ENCODE measurements at places on chromosomes 7 and 10.

- DNase-seq: no peak
These were observed 73.2 kb downstream of the RHOBTB1 start for GRCh38 chr10:60870803-60871202.

GRCh38 chr7:116086547-116087045 is 56.0 kb upstream of the TFEC start:
- DNase-seq: no peak

- DNase-seq: no peak
These were observed 556.5 kb upstream of the LRRN3 start for GRCh38 chr7:110534241-110534931.

- DNase-seq: no peak
These were observed 27.3 kb upstream of the CALD1 start for GRCh38 chr7:134752006-134752760.

- DNase-seq: no peak
These were observed 396 bp downstream of the GRM8 start for GRCh38 chr7:127252377-127252713.

- no peak for DNase-seq
These were observed 6.5 kb downstream of the CBX3 start for GRCh38 chr7:26208040-26208439.

DNA sequence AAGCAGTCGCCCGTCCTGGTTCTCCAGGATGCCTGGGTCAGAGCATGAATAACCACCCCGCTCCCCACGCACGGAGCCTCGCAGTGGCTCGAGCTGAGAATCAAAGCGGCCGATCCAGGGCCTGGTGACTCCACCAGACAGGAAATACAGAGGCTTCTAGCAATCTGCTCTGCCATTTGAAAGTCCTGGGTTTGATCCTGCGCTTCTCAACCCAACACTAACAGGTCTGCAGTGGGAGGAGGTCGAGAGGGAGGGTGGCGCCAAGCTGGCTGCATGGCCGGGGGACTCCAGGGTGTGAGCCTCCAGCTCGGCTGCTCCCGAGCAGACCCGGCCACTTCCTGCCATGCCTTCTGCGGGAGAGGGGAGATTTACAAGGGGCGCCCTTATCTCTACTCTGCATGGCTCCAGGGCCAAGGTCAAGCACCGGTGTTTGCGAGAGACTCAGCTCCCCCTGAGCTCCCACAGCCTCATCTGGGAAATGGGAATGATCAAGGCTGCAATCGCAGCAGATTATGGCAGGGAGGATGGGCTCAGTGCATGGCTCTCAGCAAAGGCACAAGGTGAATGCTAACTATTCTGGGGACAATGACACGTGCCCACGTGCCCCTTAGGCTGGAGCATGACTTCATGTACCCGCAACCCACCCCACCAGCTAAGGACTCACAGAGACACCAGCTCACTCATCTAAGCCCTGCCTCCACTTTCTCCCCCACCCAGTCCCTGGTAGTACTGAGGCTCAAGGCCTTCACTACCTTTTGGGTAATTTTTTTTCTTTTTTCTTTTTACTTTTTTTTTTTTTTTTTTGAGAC is 73.9 kb upstream of the TNRC18 start:
- DNase-seq: no peak

GRCh38 chr10:33774857-33775256 is 440.4 kb upstream of the NRP1 start:
- DNase-seq: no peak

DNA sequence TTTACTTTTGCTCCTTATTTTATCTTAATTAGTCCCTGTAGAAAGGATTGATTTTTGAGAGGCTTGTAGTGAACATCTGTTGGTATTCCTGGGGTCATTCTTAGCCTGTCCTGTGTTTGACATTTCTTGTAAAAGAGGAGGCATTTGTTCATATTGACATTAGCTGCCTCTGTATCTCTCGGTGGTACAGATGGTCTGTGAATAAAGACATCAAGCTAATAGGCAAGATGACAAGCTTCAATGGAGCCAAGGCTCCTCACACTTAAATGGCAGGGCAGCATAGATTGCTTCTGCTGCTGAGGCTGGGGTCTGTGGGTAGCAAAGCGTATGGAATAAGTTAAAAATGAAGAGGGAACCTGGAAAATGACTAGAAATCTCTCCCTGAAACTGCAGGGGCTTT is 687.6 kb downstream of the LRMDA start:
- DNase-seq: no peak

DNA sequence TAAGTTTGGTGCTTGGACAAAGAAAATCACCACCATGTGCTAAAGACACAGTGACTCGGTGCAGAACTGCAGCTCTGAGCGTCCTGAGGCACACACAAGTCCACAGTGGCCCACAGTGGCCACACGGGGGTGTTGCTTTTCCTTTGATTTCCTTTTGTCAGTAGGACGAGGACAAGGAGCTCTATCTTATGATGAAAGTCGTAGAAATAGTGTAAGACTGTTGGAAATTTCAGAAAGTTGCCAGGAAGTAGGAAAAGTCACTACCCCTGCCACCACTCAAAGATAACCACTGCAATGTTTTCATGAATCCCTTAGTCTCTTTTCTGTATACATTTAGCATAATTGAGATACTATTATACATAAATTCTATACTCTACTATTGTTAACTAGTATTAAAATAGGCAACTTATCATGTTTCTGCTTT is 146.0 kb downstream of the TNS3 start:
- DNase-seq: no peak

DNA sequence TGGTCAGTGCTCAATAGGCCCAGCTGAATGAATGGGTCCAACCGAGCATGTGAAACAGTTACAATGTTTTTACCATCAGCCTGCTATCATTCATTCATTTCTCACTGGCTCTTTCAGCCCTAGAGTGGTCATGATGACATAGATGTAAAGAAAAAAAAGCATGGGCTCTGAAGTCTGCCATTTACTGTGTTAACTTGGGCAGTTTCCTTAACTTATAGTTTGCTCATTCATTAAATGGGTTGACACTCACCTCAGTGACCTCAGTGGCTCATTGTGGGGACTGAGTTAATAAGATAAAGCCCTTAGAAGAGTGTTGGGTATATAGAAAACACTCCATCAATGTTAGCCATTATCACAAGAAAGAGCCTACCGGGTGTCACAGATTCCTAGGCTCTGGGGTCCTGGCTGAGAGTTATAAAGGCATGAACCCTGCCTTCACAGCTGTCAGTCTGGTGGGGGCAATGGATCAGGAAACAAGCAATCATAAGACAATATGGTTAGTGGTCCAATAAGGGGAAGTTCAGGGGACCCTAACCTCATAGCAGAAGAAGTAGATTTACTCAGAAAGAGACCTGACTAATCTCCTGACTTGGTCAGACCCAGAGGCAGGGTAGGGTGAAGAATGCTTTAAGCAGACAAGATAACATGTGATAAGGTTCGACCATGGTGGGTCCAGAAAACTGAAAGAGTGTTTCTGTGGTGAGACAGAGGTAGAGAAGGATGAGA is 29.7 kb upstream of the GPAM start:
- DNase-seq: no peak

GRCh38 chr7:31106303-31107105 is 54.4 kb downstream of the ADCYAP1R1 start:
- no peak for DNase-seq

- DNase-seq: no peak
These were observed 30.3 kb downstream of the ARL5B start for GRCh38 chr10:18689498-18689897.

DNA sequence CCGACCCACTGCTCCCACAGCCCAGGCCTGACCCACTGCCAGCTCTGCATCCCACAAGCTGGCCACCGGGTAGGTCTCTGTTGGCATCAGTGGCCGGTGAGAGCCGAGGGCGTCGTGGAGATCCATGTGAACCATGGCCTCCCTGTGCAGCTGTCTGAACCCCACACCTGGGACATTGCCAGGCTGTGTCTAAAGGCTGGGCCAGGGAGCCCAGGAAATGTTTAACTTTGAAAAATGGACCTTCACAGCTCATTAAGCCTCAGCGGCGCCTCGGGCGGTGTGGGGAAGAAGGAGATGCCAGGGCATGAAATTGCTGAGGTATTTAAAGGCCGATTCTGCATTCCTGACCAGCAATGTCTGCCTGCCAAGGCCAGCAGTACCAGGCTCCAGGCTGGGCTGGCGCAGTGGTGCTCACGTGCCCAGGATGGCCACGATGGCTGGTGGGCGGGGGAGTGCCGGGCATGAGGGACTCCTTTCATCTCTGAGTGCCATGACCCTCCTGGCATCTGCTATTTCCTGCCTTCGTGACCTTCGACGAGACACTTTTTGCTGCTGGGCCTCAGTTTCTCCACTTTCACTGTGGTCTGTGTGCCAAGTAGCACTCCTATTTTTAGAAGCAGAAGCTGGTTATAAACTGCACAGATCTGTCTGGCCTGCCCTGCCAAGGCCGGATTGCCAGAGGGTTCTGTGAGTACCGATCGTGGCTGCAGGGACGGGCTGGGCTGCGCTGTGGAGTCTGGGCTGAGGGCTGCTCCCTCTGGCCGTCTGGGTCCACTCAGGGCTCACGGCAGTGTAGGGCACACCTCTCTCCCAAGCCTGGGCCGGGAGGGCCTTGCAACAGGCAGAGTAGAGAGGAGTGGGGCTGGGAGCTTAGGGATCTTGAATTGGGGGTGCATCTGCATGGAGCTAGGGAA is 21.8 kb downstream of the ELFN1 start:
- DNase-seq: no peak

- DNase-seq: no peak
These were observed 559 bp downstream of the VTI1A start for GRCh38 chr10:112447620-112447928.

GRCh38 chr7:149071641-149072437 is 18.7 kb downstream of the ZNF786 start:
- no peak for DNase-seq

DNA sequence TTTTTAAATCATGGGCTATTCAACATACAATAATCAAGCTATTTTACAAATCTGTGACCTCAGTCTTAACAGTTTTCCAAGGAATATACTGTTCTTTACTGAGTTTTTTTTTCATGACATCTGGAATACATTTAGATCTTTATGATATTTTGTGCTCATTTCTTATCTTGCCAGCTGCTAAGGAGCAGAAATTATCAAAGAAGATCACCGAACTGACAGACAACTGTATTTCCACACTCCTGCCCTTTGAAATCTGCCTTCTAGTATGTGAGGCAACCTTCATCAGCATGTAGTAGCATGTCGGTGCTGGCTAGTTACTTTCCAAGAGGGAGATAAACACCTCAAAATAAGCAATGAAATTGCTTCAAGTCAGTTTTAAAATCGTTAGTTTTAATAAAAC is 66.4 kb downstream of the NHLRC2 start:
- no peak for DNase-seq

DNA sequence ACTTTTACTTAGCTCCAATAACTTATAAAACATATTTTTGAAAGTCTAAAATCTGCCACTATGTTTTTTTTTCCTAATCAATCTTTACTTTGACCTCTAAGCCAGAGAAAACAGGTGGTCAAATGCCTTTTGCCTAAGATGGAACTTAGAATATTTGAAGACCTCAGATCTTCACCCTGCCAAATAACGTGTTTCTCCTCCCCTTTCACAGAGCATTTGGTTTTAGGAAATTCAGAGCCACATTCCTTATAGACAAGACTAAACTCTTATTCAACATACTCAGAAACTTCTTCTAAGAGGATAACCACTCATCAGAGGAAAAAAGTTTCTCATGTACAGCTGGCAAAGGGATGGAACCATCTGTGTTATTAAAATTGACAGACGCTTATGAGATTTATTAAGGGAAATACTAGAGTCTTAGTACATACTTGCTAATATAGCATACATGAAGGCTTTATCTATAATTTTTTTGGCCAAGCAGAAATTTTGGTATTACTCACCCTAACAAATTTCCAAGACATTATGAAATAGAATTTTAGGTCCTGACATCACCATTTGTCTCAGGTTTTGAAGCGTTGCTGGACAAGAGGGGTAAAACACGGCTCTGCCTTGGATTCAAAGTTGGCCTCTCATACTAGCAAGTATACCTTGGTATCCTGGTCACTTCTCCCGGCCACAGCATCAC is 2.6 kb upstream of the EGFR start:
- no peak for DNase-seq

DNA sequence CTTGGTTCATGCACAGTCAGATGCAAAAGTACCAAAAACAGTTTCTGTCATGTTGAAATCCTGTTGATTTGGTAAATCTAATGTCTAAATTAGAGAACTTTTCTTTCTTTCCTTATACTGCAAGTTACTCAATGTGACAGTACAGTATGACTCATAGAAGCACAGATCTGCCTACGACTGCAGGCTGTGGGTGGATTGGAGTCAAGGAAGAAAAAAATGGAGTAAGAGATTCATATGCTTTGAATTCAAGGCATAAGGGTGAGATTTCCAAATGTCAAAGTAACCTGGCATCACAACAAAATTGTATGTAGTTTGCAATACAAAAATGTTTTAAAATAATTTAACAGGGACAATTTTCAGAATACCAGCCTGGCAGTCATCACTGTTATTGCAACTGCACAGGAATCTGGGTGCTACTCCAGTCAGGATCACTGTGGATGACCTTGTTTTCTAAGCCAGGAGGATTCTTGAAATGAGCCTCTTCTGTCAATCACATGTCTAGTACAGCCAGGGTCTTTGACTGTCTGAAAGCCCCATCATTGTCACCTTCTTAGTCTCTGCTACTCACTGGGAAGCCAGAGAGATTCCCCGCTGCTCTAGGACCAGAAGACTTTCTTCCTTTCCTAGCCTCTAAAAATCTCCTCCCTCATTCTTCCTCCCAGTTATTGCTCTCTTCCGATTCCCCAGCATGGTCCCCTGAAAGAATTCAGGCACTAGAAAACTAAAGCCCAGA is 83.6 kb downstream of the CD36 start:
- DNase-seq: no peak

- no peak for DNase-seq
These were observed 4.7 kb upstream of the UNCX start for GRCh38 chr7:1227814-1228544.

GRCh38 chr10:133455611-133456031 is 1.9 kb downstream of the SCART1 start:
- no peak for DNase-seq

DNA sequence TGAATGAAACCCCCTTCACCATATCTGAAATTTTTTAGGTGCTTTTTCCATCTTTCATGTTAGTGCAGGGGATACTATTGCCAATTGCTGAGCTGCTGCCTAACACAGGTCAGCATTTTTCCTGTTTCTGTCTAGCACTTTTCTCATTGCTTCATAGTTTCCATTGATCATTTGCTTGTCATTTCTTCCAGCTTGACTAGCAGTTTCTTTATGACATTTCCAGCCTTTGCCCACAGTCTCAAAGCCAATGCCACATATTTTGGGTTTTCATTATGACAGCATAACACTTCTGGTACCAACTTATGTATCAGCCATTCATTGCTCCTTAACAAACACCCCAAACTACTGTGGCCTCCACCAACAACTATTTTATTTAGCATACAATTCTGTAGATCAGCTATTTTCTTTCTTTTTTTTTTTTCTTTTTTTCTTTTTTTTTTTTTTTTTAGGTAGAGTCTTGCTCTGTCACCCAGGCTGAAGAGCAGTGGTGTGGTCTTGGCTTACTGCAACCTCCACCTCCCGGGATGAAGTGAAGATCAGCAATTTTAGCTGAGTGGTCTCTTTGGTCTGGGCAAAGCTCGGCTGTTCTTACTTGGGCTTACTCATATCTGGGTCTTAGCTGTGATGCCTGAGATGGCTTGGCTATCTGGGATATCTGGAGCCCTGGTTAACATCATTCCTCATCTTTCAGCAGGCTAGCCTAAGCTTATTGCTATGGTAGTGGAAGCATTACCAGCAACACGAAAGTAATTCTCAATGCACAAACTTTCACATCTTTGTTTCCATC is 102.3 kb downstream of the EPC1 start:
- no peak for DNase-seq
